NCI-H1092 (cell line): ENCODE measurements at places on chromosomes 12 and 14.

DNA sequence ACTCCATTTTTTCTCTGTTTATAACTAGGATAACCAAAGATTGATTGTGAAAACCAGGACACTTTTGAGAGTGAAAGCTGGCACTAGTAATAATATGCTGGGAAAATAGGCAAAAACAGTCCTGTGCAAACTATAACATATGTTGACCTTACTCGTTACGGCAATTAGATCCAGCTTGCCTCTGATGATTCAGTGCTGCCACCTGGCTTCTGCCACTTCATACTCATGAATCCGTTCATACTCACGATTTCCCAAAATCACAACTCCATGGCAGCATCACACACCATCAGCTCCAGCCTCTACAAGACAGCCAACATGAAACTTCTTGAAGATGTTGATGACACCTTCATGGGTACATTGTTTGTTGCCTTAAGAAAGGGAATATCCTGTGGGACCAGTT is 49.1 kb upstream of the CAND1 start:
- DNase-seq, result no peak

DNA sequence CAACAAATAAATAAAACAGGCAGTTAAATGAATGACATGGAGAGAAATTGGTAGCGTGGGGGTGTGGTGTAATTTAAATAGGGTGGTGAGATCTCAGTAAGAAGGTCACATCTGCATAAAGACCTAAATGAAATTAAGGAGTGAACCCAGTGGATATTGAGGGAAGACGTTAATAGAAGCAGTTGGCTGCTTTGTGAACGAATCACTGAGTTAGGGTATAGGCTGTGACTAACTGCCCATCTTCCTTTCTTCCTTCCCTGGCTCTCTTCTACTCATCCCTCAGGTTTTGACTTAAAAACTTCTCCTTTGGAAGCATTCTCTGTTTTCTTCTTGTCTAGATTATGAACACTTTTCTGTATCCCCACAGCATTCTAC is 64.7 kb downstream of the BTG1 start:
- DNase-seq, result no peak

DNA sequence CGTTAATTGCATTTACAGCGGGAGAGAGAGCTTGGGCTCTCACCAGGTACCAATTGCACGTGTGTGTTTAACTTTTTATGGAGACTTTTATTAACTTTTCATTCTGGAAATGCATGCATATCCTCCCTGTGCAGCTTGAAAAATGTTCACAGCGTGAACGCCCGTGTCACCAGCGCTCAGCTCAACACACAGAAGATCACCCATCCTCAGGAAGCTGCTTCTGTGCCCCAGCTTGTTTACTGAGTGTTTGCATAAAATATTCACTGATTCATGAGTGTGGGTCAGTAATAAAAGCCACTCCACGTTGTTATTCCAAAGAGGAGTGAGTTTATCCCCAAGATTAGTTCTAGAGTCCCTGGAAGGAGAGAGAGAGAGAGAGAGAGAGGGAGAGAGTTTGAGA is 75.5 kb upstream of the FZD10 start:
- DNase-seq, result no peak

DNA sequence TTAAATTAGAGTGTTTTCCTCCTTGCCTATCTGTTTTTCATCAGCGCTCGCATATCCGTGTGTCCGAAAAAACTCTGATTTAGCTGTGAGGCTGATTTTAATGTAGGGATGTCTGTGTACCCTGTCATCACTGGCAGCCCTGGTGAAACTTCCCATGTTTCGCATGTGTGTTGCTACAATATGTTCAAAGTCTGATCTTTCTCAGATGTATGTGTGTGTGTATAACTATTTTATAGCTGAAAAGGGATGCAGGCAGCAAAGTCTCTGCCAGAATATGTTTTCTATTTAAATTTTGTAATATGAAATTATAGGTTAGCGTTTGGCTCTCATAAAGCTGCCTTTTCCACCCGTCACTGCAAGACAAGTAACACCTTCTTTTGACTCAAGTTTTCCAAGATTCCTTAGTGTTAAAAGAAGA is 154.8 kb downstream of the TMTC2 start:
- no peak for DNase-seq

DNA sequence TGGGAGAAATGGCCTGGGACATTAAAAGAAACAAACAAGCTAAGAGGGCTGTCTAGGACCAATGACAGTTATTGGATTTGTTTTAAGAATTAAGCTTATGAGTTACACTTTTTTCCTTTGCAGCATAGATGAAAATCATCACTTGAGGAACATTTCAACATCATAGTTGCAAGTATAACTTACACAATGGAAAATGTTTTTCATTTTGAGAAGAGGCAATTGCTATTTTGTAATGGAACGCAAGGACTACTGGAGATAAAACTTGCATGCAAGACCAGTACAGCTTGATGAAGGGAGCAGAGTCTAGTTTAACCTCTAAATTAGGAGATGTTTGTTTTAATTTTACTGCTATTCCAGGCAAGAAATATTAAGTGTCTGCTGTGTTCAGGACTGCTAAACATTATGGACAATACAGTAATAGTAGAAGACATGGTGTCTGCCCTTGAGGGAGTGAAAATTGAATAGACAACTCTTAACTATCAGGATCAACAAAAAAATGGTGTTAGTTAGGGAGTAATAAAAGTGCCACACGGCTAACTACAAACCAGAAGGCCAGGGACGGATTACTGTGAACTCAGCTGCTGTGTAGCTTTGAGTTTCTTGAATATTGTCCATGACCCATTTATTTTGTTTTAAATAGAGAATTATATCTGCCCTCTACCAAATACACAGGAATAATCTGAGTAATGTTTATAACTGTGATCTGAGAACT is 374.5 kb downstream of the RAD51B start:
- no peak for DNase-seq

DNA sequence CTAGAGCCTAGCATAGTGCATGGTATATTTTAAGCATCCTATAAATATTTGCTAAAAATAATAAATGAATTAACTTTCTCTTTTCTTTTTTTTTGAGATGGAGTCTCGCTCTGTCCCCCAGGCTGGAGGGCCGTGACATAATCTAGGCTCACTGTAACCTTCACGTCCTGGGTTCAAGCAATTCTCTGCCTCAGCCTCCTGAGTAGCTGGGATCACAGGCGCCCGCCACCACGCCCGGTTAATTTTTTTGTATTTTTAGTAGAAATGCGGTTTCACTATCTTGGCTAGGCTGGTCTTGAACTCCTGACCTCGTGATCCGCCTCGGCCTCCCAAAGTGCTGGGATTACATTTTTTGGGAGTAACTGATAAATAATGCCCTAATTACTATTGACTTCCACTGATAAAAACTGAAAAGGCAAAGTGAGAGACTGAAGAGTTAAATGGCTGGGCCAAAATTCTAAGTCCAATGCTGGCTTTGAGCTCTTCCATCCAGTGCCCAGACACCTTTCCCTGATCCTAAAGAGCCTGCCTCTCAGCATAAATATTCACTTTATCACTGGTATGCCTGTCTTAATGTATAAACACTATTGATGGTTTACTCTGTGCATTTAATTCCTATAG is 213.0 kb upstream of the KRR1 start:
- DNase-seq, result no peak

DNA sequence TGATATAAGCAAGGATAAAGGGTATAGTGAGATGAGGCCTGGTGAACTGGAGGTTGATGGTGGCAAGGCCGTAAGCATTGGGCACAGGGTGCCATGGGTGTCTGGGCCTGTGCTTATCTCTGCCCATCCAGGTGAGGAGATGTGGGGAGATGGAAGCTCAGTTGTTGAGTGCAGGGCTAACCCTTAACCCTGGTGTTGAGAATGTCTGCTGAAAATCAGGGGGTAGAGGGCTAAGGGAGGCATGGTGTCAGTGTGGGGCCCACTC is 86.1 kb downstream of the SYNE2 start:
- DNase-seq, result no peak

- DNase-seq, result no peak
Measured at GRCh38 chr12:105369014-105369413, 38.5 kb downstream of the C12orf75 start.

DNA sequence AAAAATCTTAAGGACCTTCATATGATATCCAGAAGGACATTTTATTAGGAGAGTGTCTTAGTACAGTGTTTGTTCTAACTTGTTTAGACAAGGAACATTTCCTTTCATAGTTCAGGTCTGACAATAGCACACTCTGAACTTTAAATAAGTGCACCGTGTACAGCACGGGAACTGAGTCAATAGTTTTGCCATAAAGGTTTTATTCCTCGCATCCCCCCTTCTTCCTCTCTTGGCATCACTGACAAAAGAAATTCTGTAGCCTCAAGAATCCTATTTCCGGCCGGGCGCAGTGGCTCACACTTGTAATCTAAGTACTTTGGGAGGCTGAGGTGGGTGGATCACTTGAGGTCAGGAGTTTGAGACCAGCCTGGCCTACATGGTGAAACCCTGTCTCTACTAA is 58.3 kb downstream of the TMCC3 start:
- no peak for DNase-seq

DNA sequence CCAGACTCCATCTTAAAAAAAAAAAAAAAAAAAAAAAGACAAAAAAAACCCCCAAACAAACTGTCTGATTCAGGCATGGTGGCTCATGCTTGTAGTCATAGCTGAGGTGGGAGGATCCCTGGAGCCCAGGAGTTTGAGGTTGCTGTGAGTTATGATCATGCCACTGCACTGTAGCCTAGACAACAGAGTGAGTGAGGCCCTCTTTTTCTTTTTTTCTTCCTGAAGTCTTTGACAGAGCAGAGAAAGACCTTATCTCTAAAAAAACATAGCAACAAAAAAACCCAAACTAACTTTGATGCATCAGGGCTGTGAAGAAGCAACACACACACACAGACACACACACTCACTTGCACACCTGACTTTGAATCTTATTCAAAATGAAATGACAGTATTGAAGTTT is 7.7 kb upstream of the AMN1 start:
- no peak for DNase-seq

- no peak for DNase-seq
Measured at GRCh38 chr14:55126932-55127459, 2.1 kb upstream of the LGALS3 start.

GRCh38 chr12:115450710-115451109 is 766.7 kb upstream of the TBX3 start:
- no peak for DNase-seq

GRCh38 chr14:59823179-59823578 is 47.4 kb downstream of the RTN1 start:
- DNase-seq, result no peak

GRCh38 chr12:115079760-115080159 is 395.8 kb upstream of the TBX3 start:
- no peak for DNase-seq

GRCh38 chr12:130330685-130331084 is 7.0 kb upstream of the PIWIL1 start:
- DNase-seq, result no peak

GRCh38 chr12:98403385-98403784 is 112.0 kb upstream of the TMPO start:
- DNase-seq, result no peak

- DNase-seq, result no peak
Measured at GRCh38 chr12:101670007-101670671, 27.3 kb upstream of the CHPT1 start.

DNA sequence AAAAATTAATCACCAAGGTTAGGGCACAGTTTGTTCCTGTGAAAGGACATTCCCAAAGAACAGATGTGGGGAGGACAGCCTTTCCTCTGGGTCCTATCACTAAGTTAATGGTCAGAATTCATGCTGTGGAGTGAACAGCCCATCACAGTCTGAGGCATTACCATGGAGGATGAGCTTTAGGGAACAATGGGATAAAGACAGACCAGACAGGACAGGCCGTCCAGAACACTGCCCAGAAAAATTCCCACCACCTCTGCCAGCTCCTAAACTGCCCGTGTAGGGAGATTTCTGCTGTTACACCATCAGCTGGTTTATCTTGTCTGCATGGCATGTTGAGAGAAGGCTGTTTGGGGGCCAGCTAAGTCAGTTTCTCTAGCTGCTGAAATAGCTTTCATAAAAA is 49.6 kb upstream of the IFNG-AS1 start:
- no peak for DNase-seq

DNA sequence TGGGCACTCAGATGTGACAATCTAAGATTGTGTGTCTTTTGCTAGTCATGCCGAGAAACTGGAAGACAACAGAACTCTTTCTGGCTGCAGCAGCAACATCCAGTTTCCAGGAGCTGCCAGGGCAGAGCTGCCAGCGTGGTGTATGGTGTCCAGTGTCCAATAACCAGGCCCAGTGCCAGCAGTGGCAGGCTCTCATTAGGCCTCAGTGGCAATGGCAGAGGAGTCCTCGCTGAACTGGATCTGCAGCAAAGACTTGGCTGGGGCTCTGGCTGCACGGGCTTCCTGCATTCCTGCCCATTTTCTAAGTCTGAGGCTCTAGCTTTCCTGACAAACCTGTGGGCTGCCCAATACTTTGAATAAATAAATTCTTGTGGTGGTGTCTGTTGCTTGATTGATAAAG is 26.2 kb upstream of the PPM1A start:
- peak; percentile 46 for DNase-seq

GRCh38 chr14:63544591-63545299 is 1.6 kb upstream of the PPP2R5E start:
- DNase-seq, result peak; percentile 1

DNA sequence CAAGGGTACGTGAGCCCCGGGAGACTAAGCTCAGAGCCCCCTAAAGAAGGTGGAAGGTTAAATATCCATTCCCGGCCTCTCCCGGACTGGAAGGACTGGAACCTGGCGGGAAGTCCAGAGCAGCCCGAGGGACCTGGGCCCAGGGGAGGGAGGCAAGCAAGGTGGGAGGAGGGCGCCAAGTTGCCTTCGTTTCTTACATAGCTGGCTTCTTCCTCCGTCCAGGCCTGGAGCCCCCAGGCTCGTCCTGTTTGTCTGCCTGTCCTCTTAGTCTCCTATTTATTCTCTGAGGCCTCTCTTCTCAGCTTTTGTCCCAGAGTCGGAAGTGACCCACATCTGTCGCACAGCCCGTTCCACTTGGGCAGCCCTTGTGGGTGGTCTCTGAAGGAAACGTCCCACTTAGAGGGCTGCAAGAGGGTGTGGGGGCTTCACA is 745 bp downstream of the PCK2 start:
- DNase-seq, result no peak

DNA sequence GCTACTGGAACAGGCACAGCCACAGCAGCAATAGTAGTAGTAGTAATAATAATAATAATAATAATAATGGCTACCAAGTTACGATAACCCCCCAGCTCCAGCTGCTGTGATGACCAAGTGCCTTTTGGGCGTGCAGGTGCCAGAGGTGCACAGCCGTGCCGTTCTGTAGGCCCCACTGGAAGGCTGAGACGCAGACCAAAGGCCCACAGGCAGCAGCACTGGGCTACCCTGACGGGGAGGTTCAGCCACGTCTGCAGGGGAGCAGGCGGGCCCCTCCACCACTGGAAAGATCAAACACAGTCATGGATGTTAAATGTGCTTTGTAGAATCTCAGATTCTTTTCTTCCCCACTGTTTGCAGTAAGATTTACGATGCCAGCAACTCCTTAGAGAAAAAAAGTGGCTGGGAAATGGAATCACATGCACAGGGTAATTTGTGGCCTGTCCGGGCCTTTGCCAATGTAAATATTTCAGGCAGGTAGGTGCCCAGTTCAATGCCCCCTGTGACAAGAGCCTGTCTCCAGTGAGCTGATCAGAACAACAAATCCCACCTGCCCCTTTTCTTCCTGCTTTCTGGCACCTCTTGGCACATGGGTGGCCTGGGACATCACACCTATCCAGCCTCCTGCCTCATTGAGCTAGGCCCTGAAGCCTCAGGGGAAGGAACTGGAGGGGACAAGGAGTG is 32.6 kb downstream of the CCDC85C start:
- DNase-seq, result peak; percentile 67

- DNase-seq, result no peak
Measured at GRCh38 chr14:75459099-75459741, 31.4 kb downstream of the JDP2 start.
